ENCODE measurements at places on chromosomes 4 and X.

DNA sequence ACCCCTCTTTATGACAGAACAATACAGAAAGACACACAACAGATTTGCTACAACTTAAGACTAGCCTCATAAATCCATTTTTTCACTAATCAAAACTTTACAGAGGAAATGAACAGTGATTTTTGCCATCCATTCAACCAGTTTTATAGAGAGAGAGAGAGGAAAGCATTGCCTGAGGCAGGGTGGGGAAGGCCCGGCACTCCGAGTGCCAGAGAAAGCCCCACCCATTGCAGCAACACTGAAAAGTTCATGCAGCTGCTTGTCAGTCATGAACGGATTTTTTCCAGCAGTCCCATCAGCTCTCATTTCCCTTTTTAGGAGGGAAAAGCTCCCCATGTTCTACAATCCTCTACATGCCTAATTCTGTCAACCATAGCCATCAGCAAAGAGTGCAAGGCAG is 236.9 kb downstream of the CHIC1 start:
- no peak for DNase-seq

DNA sequence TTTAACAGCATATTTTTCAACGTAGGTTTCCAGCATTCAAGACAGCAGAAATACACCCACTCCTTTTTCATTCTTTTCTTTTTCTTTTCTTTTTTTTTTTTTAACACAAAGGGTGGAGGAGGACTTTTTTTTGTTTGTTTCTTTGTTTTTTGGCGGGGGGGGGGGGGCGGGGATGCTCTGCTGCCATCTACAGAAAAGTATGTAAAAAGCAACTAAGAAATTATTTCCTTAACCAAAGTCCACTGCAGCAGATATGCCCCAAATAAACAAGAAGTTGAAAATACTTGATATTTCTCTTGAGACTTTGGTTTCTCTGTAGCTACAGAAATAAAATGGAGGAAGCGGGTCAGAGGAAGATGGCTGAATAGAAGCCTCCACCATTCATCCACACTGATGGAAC is 63.2 kb upstream of the PBDC1 start:
- DNase-seq, result no peak

DNA sequence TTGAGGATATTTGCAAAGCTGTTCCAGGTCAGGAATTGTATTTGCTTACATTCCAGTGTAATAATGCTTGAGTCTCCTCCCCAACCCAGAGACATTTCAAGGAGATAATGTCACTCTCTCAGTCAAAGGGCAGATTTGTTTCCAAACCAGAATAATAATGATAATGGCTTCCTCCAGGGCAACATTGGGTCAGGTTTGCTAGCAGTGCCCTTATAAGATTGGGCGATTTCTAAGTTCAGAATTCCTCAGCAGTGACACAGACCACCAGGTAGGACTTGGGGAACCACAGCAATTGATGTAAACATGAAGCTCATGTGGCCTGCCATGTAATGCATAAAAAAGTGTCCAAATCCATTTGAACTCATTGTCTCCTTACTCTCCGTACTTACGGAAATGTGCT is 125.2 kb downstream of the BMP15 start:
- no peak for DNase-seq

GRCh38 chr4:94635177-94635576 is 122.6 kb upstream of the BMPR1B start:
- no peak for DNase-seq

DNA sequence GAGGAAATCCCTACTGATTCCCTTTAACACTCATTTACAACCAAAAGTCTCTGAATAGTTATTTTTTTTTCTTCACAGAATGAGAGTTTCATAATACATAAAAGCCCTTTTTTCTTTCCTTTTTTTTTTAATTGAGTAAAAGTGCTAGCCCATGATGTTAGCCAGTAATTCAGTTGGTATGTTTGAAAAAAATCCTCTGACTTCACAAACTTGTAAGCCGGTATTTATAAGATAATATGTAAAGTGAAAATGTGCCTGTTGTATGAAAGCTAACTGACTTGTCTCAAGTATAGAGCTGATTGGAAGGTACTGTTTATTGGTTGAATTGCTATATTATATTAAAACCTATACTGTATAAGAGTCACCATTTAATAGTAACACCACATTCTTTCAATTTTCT is 70.2 kb upstream of the NEIL3 start:
- no peak for DNase-seq

DNA sequence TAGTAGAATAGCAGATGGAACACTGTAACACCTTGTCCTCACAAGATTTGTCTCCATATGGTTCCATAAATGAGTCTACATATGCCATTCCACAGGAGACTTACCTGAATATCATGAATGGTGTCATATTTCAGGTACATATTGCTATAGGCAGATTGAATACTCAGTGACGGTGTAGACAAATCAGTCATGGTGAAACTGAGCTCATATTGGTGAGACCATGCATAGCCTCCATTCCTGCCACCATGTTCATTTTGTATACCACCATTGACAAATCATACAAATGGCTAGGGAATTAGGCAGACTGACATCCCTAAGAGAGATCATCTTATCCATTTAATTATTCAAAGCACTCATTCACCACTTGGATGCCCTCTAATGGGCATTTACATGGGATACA is 38.0 kb upstream of the SPP1 start:
- DNase-seq, result no peak

- no peak for DNase-seq
Observed at GRCh38 chr4:183499801-183500200, 5.1 kb upstream of the ING2 start.
